ENCODE measurements at places on chromosomes 12 and 14. TPM values are rescaled to one million over a fixed set of nuclear protein-coding genes. Genes with fewer than 3 reads are reported as not detected.

TAS2R9 gene
- total RNA-seq: not detected

CCDC197 gene
- total RNA-seq: not detected

FOXM1 gene
- 71.2 TPM for total RNA-seq

CCT2 gene
- total RNA-seq: 270 TPM

DLK1 gene
- 0.69 TPM for total RNA-seq

PAX9 gene
- 0.82 TPM for total RNA-seq

NUAK1 gene
- 50.3 TPM for total RNA-seq

SYCP3 gene
- not detected for total RNA-seq

DNA sequence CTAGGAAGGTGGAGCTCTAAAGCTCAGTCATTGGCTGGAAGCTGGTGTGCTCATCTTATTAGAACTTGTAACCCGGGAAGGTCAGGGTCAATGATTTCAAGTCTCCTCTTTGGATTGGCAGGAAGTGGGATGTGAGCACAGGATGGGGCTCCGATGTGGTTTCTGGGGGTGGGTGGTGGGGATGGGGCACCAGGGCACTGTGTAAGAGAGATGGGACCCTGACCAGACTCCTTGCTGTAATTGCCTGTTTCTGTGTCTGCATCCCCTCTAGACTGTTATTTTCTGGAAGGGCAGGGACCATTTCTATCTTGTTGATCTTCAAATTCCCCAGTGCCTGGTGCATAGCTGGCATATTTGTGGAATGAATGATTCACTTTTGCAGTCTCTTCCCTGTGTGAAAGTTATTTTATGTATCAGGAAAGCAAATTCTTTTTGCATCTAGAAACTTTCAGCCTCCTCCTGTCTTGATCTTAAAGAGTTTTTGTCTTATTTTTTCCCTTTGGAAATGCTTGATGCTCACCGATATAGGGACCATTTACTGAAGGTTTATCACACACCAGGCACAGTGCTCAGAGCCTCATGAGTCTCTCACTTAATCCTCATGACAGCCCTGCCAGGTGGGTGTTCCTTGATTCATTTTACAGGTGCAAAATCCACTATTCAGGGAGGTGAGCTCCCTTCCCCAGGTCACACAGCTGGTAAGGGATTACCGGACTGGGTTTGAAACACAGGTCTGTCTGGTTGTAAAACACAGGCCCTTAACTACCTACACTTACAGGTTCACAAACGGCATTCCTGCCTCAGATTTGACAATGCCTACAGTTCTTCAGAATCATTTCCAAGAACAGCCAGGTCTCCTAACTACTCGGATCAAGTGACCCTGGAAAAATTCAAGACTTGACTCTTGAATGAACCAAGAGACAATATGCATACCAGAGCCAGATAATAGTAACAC lies 86.9 kb upstream of the IGF1 start:
- no peaks in the 10 kb centered on the region for H3K27me3 ChIP-seq
- no peak for DNase-seq
- no peaks in the 10 kb centered on the region for H3K4me1 ChIP-seq
- H3K36me3 ChIP-seq: no peaks in the 10 kb centered on the region

DNA sequence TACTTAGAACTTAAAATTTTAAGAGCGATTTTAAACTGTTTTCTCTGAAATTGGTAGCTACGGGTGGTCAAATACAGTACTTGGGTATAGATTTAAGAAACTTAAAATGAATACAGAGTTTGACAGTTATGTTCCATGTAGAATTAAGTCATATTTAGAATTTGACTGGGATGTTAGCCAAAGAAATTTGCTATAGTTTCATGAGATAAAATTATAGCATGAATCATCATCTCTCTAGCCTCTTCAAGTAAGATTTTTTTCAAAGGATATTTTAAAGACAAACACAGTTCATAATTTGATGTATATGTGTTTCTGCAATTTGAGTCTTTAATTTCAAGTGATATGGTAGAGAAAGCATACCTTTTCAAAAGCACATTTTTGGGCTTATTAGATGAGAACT lies 41.0 kb downstream of the ZCRB1 start:
- H3K27me3 ChIP-seq: peaks cover 9% of the 10 kb centered on the region
- no peaks in the 10 kb centered on the region for H3K4me1 ChIP-seq
- no peak for DNase-seq
- H3K4me3 ChIP-seq: no peak overlapping the region
- H3K36me3 ChIP-seq: no peaks in the 10 kb centered on the region
- no peak overlapping the region for H3K27ac ChIP-seq

- H3K27me3 ChIP-seq: no peaks in the 10 kb centered on the region
- 0 out of 2 replicates have a peak, but pooled peaks cover 2% of the 10 kb centered on the region for H3K4me1 ChIP-seq
- no peak overlapping the region for H3K27ac ChIP-seq
- DNase-seq: no peak
Observed at GRCh38 chr12:113155646-113156045, 6.1 kb downstream of the CFAP73 start.

DNA sequence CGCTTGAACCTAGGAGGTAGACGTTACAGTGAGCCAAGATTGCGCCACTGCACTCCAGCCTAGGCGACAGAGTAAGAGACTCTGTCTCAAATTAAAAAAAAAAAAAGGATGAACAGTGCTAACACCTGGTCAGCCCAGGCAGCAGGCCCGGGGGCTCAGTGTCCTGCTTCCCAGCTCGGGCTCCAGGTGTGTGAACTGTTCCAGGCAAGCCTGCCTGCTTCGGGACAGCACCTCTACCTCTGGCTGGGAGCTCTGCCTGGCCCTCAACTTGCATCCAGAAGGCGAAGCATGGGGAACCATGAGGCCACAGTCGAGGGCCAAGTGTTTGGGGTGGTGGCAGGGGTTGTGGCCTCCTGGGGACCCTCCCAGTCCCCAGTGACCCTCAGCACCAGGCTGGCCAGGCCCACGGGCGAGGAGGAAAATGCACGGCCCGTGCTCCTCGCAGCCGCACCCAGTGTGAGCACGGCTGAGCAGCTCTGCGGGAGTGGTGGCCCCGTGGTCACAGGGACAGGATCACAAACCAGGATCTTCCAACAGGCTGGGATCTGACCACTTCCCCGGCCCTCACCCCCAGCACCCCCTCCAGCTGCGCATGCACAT lies 15.5 kb downstream of the CDCA4 start:
- DNase-seq: no peak
- H3K4me3 ChIP-seq: no peak overlapping the region
- H3K27me3 ChIP-seq: no peaks in the 10 kb centered on the region
- H3K4me1 ChIP-seq: no peaks in the 10 kb centered on the region

- no peak for DNase-seq
- H3K4me3 ChIP-seq: no peak overlapping the region
- peaks cover 4% of the 10 kb centered on the region for H3K36me3 ChIP-seq
- H3K4me1 ChIP-seq: no peaks in the 10 kb centered on the region
Observed at GRCh38 chr14:103925316-103925715, 2.9 kb upstream of the TDRD9 start.

DNA sequence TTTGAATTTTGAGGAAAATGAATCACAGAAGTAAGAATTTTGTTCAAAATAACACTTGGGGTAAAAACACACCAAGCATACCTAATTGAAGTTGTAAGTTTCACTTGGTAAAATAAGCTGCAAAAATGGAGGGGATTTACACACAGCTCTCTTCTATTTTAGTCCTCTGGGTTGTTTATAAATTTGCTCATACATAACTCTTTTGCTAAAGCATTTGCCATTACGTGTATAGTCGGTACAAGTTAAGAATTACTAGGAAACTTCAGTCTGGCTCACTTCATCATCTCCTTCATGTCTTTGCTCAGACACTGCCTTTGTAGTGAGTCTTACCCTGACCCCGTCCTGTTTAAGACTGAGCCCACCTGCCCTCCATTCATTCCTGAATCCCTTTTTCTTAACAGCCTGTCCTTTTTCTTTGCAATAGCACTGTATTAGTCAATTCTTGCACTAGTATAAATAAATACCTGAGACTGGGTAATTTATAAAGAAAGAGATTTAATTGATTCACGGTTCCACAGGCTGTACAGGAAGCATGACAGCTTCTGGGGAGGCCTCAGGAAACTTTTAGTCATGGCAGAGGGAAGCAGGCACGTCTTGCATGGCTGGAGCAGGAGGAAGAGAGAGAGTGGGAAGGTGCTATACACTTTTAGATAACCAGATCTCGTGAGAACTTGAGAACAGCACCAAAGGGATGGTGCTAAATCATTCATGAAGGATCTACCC lies 451.1 kb downstream of the PCNX1 start:
- no peak overlapping the region for H3K4me3 ChIP-seq
- H3K27ac ChIP-seq: no peak overlapping the region
- no peaks in the 10 kb centered on the region for H3K4me1 ChIP-seq

GRCh38 chr12:77947330-77947729 lies 116.6 kb downstream of the NAV3 start:
- H3K27ac ChIP-seq: no peak overlapping the region
- H3K4me1 ChIP-seq: no peaks in the 10 kb centered on the region
- no peaks in the 10 kb centered on the region for H3K36me3 ChIP-seq
- DNase-seq: no peak

DNA sequence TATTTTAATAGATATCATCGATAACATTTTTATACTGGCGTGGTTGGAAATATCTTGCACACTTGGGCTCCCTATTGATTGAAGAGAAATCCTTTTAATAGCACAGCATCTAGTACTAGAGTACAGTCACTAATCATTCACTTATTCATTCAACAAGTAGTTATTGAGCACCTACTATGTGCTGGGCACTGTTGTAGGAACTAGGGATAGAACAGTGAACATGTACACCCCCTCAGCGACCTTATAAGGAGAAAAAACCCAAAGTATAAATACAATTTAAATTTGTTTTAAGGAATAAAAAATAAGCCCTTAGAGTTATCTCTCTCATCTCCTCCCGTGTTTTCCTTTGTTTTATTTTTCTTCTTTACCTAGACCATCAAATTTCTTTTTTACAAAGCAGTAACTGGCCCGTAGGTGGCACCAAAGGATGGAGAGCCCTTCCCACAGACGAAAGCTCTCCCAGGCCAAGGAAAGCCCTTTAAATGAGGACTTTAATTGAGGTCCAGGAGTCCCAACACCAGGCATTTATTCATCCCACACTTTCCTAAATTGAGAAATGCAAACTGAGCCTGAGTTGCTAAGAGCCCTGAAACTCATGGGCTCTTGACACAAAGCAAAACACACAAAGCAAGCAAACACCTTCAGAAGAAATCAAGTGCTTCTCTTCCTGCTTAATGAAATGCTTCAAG lies 29.0 kb downstream of the PEBP1 start:
- H3K4me3 ChIP-seq: no peak overlapping the region
- 0 out of 2 replicates have a peak, but pooled peaks cover 8% of the 10 kb centered on the region for H3K36me3 ChIP-seq
- no peak for DNase-seq
- no peaks in the 10 kb centered on the region for H3K27me3 ChIP-seq

DNA sequence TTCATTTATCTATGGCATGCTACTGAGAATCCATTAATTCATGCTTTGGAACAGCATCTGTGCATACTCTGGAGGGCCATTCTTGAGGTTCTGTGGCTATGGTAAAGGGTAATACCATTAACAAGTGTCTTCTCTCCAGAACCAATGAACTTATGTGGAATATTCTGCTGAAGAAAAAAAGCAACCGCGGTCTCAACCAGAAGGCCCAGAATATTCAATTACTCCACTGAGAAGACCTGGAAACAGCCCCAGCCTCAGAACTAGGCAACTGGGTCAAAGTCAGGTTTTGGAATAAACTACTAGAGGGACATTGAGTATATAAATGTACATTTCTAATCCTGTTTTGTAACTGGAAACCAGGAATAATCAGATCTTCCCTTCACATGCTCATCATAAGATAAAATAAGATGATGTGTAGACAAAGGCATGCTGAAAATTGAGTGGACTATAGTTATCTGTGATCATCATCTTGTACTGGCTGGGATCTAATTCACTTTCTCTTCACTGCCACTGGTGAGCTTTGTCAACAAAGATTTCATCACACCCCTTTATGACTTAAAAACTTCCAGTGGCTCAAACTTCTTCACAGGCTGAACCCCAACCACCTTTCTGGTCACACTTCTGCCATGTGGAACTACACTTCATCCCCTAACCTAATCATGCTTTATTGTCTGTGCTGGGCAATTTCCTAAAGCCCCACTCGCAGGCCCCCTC lies 6.0 kb downstream of the SPTB start:
- no peak overlapping the region for H3K4me3 ChIP-seq
- no peak for DNase-seq
- H3K4me1 ChIP-seq: no peaks in the 10 kb centered on the region
- H3K27me3 ChIP-seq: peaks cover 25% of the 10 kb centered on the region
- H3K36me3 ChIP-seq: no peaks in the 10 kb centered on the region
- no peak overlapping the region for H3K27ac ChIP-seq

DNA sequence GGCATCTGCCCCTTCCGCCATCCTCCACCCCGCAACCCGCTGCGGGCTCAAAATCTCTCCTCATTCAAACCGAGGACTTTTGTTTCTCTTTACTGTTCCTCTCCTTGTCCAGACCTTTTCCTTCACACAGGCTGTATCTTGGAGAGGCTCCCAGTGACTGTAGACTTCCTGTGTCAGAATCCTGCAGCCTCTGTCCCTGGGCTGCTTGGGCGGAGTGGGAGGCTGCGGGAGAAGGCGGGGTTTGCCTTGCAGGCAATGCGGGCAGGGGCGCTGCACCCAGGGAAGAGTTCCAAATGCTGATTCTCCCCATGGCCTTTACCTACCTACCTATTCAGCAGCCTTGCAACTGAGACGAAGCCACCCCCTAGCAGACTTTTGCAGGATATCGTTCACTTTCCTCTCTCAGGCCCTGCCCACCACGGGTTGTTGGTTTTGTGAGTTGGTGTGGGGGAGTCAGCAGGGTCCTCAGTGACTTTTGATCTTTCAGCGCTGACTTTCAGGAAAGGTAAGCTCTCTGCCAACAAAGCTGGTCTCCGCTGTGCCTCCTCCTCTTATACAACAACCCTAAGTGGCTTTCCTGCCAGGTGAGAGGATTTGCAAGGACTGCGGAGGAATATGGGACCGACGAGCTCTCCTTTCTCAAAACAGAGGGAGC lies 79.0 kb upstream of the KCNA1 start:
- no peaks in the 10 kb centered on the region for H3K36me3 ChIP-seq
- no peaks in the 10 kb centered on the region for H3K4me1 ChIP-seq
- H3K27me3 ChIP-seq: peaks cover 8% of the 10 kb centered on the region
- H3K27ac ChIP-seq: no peak overlapping the region
- DNase-seq: no peak
- H3K4me3 ChIP-seq: no peak overlapping the region

DNA sequence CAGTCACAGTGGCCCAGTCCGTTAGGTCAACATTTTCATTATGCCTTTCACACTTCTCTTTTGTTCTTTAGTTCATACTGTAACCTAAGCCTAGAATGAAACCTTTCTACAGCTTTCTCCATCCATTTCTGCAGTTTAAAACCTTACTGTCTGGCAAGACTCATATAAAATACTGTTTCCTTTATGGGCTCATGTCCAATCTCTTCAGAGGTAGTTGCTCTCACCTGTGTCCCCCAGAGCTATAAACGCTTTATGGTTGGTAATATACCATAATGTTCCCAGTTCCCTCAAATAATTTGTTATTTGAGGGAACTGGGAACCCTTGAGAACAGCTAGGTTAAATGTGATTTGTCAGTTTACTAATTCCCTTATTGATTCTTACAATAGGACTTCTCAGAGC lies 83.0 kb downstream of the SRGAP1 start:
- DNase-seq: no peak
- H3K36me3 ChIP-seq: no peaks in the 10 kb centered on the region
- H3K4me1 ChIP-seq: peaks cover 6% of the 10 kb centered on the region
- no peak overlapping the region for H3K27ac ChIP-seq
